Endothelial cell (in vitro differentiated cells): ENCODE measurements at places on chromosomes 1 and 21.

DNA sequence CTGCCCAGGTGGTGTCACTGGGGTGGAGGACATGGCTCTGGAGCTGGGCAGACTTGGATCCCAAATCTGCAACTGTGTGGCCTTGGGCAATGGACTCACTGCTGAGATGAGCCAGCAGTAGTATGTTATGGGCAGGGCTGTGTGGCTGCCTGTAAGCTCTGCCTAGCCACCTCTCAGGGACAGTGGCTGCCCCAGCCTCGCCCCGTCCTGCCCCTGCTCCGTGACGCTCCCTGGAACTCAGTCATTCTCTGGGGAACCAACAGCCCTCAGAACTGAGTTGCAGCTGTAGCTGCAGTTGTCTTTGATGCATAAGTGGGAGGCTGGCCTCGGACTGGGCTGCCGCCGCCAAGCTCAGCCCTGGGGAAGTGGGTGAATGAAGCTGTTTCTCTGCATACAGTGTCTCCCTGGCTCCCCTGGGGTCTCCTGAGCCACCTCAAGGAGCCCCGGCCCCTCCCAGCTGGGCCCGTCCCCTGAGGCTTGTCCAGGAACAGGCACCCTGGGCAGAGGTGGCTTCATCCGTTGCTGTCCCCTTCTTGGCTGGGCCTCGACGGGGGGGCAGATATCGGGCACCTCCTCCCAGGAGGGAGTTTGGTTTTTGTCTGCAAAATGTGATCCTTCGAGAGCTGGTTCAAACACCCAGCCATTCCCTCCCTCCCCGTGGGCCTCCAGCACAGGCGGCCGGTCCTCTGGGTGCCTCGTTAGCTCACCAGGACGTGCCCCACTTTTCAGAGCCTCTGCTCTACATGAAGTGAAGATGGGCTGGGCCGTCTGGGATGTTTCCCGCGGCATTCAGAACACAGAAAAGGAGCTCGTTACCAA, 26.2 kb upstream of the PLCH2 start:
- DNase-seq: no peak

GRCh38 chr1:202599669-202600431, 110.4 kb downstream of the SYT2 start:
- DNase-seq: peak; percentile 67

DNA sequence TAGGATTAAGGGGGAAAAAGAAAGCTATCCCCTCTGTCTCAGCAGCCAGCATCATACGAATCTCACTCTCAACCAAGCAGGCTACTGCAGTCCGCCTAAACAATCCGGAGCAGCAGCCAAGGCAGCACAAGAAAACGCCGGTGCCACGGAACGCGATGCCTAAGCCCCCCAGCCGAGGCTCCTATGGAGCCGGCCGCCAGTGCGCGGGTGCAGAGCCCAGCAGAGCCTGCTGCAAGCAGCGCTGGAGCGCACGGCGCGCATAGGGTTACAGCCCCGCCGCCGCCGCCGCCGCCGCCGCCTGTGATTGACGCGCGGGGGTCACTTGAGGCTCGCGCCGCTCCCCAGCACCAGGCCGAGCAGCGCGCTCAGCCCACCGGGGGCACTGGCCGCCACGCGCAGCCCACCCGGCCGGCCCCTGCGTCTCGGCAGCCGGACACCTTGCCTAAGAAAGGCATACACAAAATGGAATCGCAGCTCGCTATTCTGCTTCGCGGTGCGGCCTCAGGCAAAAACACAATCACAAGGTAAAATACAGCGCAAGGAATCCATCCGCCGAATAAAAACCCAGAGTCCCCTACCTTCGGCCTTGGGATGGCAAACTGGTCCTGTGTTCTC, 780 bp downstream of the HIVEP3 start:
- DNase-seq: peak; percentile 44

- DNase-seq: no peak
Observed at GRCh38 chr1:112508278-112509004, at the start of gene WNT2B. Gene WNT2B (plus strand): TSS chr1:112508965. CDS start chr1:112509263, 298 bp downstream.

GRCh38 chr1:220786337-220787068, at the start of gene MTARC1:
Gene MTARC1 (plus strand): TSS chr1:220786913. CDS start chr1:220786945, 32 bp downstream.
- DNase-seq: peak; percentile 65

GRCh38 chr21:27954543-27955165, 987.8 kb upstream of the ADAMTS5 start:
- DNase-seq: no peak

DNA sequence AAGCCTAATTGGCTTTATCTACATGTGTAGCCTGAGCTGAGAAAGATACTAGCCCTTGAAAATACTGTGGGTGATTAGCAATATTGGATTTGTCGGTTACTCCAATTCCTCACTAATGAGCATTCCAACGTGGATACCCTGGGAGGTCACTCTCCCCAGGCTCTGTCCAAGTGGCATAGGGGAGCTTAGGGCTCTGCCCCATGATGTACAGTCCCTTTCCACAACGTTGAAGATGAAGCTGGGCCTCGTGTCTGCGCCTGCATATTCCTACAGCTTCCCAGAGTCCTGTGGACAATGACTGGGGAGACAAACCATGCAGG, 2.6 kb downstream of the RCC1 start:
- no peak for DNase-seq

- no peak for DNase-seq
Observed at GRCh38 chr1:220391491-220391890, 119.2 kb upstream of the RAB3GAP2 start.

DNA sequence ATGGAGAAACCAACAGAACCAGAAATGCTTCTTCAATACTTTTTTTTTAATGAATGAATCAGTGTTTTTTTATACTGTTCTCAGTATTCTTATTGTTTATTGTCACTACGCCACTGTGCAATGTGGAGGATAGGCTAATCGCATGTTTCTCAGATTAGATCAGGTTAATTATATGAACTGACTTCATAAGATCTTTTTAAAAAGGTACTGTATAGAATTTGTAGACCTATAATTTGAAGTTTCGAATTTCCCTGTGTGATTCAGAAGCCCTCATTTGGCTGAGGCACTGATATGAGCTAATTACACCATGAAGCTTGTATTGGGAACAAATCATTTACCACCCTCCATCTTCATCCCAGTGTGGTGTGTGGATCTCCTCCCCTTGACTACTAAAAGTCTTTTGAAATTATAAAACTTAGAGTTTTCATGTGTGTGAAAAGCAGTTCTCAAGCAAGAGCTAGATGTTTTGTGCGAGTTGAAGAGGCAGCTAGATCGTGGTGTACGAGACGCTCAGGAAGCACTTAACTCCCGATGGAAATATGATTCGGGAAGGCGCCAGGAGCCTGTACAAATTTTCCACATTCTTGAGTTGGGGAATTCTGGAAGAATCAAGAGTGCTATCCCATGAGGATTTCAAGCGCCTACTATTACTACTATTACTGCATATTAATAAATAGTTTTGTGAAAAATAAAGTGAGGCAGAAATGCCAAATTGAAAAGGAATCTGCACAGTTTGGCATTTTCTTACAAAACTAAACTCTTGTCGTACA, 52.1 kb upstream of the KCNE2 start:
- no peak for DNase-seq

- no peak for DNase-seq
Observed at GRCh38 chr1:158255656-158256055, 1.4 kb downstream of the CD1A start.

DNA sequence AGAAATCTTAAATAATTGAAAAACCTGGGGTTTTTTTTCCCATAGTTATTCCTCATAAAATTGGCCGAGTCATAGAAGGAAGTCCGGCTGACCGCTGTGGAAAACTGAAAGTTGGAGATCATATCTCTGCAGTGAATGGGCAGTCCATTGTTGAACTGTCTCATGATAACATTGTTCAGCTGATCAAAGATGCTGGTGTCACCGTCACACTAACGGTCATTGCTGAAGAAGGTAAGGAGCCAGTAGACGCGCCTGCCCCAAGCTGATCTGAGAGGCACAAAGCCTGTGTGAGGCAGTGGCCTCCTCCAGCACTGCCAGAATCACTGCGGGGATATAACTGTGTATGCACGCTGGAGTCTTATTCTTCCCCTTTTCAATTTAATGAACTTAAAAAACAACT, 100.3 kb downstream of the PHTF1 start:
- no peak for DNase-seq

DNA sequence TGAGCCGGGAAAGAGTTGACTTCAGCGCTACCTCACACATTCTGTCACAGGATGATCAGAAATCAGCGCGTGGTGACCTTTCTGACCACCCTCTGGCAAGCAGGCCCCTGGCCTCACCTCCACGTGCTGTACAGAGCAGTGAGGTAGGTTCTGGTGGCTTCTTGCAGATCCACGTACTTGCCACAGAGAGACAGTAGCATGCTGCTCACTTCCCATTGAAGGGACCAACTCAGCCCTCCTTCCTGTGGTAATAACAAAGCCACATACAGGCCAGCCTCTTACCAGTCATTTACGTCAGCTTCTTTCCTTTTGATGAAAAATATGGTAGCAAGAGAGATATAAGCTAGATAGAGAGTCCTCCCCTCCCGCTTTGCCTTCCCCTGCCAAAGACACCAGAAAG, 200.7 kb downstream of the CHRM3 start:
- no peak for DNase-seq

DNA sequence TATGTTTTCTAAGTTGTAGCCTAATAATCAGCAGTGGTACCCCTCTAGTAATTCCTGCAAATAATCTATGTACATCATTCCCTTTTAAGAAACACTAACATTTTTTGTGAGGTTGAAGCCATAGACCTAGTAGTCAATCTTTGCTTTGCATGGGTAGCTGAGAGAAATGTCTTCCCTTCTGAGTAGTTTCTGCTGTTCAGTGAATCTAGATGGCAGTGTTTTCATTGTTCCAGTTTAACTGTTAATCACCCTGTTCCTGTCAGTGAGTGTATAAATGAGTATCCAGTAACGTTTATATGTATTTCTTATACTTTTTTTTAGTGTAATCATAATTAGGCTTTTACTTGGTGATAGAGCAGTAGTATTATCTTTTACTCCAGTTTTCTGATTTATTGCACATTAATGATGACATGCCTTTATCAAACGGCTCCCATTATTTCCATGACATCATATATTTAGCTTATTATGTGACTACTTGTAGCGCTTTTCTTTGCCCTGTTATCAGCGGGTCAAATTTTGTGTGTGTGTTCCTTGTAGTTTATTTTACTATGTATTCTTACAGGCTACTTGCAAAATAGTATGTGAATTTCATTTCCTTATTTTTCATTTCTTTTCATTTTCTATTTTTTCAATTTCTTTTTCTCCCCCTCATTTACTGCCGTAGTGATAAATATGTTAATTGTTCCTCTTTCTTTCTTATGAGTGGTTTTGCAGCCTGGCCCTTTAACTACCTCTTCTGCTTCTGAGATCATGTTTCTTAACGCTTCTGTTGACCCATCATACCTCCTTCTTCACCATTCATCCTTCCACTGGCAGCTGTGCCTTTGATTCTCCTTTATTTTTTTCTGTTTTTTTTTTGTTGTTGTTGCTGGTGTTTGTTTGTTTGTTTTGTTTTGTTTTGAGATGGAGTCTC, 18.8 kb downstream of the CEP350 start:
- DNase-seq: no peak

DNA sequence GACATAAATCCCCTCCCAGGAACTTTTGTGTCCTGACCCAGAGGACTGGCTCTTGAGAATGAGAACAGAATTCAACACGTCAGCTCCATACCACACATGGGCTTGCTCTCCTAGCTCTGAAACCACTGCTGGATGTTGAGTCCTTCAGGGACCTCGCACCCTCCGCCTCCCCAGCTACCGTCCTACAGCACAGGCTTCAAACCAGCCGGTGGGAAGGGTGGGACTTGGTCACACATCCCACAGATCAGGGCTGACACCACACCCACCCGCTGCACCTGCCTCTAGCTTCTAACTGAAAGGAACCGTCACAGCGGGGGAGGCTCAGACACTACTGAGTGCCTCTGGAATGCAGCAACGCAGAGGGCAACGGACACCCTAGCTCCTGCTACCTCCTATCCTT, 24.0 kb downstream of the MRAP start:
- no peak for DNase-seq

- DNase-seq: peak; percentile 22
Observed at GRCh38 chr1:25148673-25149300, 83.5 kb downstream of the SYF2 start.

- no peak for DNase-seq
Observed at GRCh38 chr1:119811985-119812557, 811 bp upstream of the REG4 start.

GRCh38 chr1:24566236-24566867, 10.5 kb downstream of the NCMAP start:
- no peak for DNase-seq

GRCh38 chr1:243416495-243416894, 160.7 kb downstream of the SDCCAG8 start:
- DNase-seq: no peak

GRCh38 chr1:177525176-177525575, 354.4 kb downstream of the BRINP2 start:
- DNase-seq: no peak

DNA sequence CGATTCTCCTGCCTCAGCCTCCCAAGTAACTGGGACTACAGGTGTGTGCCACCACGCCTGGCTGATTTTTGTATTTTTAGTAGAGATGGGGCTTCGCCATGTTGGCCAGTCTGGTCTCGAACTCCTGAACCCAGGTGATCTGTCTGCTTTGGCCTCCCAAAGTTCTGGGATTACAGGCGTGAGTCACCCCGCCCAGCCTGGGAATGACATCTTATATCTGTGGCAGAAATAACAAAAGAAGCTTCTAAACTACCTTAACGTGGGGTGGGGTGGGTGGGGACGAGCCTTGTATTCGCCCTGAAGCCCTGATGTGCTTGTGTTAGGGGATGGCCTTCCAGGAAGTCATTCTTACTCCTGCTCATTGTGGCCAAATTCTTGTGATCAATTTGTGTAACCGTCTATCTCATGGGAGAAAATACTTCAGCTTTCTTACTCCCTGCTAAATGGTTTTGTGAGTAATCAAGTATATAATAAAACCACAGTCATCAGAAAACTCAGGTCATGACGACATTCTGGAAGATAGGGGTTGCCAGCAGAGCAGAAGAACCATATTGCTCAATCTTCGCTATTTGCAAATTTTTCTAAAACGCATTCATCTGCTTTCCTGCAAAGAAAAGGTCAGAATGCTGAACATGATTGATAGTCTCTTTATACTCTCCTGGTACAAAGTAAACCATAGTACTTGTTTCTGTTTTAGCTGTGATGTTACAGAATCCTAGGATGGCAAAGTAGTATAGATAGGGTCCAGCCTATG, 63.2 kb downstream of the DIRAS3 start:
- DNase-seq: no peak

DNA sequence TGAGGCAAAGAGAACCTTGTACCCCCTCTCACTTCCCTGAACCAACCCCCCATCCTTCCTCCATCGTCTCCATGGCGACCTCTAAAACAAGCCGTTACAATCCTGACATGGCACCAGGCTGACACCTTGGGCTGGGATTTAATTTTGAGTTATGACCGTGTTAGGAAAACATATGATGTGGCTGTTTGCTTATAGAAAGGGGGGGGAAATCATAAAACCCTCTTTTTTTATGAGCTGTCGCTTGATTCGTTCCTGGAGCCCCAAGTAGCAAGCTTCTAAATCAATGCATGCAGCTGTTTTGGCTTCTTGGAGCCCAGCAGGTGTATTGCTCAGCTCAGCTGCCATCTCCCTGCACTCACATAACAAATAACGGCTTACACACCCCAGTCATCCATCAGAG, 301.2 kb upstream of the SPAG17 start:
- DNase-seq: no peak

DNA sequence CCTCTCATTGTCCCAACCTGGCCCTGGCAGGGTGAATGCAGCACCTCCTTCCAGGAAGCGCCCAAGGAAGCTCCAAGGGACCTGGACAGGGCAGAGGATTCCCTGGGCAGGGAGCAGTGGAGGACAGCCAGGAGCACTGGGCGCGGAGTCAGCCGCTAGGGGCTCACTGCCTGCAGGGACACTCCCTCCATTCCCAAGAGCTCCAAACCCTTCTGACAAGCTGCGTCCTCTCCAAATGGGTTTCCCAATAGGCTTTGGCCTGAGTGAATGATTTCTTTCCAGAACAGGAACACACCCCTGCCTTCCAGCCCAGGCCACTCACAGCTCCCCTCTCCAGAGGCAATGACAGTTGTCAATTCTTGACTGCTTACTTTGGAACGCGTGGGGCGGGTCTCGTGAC, 128.5 kb upstream of the EDN2 start:
- DNase-seq: no peak
